ENCODE measurements at places on chromosomes 11 and 22.

GRCh38 chr22:19488884-19489843 lies 9.4 kb downstream of the CDC45 start:
- DNase-seq, result no peak

DNA sequence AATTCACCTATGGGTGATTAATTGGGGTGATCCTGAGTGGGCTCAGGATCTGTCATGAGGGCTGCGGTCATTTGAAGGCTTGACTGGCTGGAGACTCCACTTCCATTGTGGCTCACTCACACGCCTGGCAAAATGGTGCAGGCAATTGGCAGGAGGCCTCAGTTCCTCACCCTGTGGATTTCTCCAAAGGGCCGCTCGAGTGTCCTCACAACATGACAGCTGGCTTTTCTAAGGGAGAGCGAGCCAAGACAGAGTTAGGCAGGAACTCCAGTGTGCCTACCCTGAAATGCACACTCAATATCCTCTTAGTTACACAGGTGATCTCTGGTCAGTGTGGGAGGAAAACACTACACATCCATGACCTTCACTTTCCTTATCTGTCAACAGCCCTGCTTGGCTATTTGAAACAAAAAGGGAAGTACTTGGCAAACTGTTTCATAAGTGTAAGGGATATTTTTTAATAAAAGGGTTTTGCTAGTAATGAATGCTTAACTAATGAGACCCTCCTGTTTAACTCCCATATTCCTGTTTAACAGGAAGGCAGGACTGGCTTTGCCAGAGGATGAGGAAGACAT lies 25.7 kb downstream of the OSBP2 start:
- no peak for DNase-seq

DNA sequence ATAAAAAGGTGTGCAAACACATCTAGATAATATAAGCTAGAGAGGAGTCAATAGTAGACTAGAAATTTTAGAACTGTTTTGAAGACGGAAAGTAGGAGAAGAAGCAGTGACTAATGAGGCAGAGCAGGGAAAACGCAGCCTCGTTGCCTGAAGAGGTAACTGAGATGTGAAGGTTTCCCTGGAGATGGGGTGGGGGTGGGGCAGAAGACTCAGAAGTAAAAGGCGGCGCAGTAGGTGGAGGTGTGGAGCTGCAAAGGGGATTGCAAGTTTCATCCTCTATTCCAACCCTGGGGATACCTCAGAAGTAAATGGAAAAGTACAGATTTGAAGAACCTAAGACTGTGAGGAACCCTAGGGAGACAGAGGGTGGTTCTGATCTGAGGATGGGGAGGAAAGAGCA lies 109.5 kb downstream of the TMPRSS5 start:
- no peak for DNase-seq

DNA sequence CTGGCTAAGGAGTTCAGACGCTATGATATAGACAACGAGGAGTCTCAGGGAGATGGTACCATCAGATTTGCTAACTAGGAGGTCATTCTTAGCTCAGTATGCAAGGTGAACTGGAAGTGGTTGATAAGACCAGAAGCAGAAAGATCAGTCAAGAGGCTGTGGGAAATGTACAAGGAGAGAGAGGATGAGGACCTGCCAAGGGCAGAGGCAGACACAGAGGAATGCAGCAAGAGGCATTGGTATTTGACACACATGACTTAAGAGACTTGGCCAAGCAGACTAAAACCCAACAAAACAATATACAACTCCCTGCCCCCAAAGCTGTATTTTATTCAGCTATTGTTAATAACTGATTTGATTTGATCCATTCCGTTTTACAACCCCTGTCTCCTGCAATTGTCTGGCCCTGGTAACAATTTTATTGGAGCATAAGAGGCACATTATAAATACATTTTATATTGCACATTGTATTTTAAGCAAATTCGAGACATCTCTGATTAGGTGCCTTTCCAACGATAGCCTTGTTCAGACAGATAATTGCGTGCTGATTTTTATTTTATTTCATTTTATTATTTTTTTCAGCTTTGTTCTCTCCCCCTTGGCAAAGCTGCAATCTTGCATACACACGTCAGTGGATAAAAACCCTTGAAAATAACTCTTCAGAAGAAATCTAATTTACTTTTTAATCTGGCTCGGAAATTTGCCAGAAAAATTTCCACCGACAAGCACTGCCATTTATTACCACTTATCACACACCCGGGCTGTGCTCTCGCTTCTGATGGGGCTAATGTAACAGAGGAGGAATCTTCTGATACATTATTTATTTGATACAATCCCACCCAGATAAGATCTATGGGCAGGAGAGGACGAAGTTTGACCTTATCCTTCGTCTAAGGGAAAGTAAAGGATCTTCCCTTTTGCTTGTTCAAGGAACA lies 237.8 kb downstream of the NXPE2 start:
- DNase-seq, result no peak

DNA sequence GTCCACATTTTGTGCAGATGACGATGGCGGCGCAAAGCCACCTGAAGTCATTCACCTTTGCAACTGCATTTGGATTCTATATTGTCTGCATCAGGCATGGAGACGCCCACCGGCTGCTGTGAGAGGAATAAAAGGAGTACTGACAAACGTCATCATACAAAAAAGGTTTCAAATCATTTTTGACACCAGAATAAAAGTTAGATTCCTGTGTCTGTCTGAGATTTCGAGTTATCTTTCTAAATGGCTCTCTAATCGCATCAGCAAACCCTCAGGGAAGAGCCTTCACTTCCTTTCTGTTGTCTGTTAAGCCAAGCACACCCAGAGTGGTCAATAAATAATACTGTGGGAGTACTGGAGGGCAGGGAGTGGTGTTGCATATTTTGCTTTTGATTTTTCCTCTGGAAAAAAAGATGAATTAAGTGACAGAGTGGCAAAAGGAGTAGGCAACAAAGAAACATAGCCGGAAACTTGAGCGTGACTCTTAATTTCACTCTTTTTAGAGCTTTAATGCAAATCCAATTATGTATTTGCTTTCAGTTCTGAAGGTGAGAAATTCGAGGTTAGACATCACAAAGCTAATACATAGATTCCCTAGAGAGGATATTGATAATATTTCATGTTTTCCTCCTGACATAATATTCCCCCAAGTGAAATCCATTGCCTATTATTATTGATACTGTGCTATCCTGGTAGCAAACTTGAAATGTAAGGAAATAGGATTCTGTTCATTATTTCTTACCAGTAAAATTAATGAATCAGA lies 150.8 kb upstream of the MTMR2 start:
- no peak for DNase-seq

- no peak for DNase-seq
Measured at GRCh38 chr11:92859156-92859690, 110.2 kb upstream of the MTNR1B start.

GRCh38 chr11:3906166-3906565 lies 50.7 kb downstream of the STIM1 start:
- DNase-seq, result no peak

DNA sequence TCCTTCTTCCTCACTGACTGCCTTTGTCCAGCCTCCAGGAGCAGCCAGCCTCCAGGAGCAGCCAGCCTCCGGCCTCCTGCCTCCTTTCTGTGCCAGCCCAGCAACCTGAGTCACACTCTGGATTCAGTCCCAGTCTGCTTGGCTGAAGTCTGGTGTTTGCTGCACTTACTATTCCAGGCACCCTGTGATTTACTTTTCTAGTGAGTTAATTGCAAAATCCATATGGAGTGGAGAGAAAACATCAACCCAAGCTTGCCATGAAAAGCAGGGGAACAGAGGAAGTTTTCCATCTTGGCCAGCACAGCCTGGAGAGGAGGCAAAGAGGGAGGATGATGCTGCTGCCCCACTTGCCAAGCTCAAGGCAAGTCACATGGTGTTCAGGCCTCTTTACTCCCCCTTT lies 400.5 kb downstream of the TENM4 start:
- no peak for DNase-seq

GRCh38 chr11:103870821-103871309 lies 165.6 kb upstream of the DDI1 start:
- no peak for DNase-seq

GRCh38 chr11:44380820-44381219 lies 70.9 kb upstream of the ALX4 start:
- DNase-seq, result no peak

DNA sequence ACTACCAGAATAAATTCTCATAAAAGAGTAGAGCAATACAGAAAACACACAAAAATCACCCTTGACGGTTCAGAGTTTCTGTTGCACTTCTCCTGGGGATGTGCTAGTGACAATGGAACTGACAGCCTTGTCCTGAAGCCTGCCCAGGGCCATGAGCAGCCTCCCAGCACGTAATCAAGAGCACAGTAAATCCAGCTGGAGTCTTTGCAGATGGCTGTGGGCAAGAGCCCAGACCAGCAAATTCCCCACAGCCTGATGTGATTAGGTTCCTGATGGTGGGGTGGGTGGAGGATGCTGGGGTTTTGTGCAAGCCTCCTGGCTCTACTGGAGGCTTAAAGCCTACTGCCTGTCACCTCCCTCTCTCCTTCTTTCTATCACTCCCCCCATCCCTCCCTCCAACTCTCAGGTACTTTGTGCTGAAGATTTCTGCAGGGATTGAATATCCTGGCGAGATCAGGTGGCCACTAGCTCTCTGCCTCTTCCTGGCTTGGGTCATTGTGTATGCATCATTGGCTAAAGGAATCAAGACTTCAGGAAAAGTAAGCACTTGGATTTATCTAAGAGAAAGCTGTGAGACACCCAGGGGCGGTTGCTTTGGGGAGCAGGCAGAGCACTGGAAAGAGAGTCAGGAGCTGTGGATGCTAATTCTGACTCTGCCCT lies 18.1 kb downstream of the SLC6A5 start:
- DNase-seq, result no peak

- DNase-seq, result no peak
Measured at GRCh38 chr22:46085828-46086576, 64.3 kb upstream of the PPARA start.

- DNase-seq, result no peak
Measured at GRCh38 chr11:128330203-128330602, 257.2 kb downstream of the ETS1 start.

GRCh38 chr11:8233691-8234424 lies 29.8 kb downstream of the LMO1 start:
- no peak for DNase-seq

- DNase-seq, result no peak
Measured at GRCh38 chr11:126121296-126121695, 58.6 kb upstream of the CDON start.

GRCh38 chr22:45268167-45268957 lies 16.4 kb upstream of the UPK3A start:
- no peak for DNase-seq

DNA sequence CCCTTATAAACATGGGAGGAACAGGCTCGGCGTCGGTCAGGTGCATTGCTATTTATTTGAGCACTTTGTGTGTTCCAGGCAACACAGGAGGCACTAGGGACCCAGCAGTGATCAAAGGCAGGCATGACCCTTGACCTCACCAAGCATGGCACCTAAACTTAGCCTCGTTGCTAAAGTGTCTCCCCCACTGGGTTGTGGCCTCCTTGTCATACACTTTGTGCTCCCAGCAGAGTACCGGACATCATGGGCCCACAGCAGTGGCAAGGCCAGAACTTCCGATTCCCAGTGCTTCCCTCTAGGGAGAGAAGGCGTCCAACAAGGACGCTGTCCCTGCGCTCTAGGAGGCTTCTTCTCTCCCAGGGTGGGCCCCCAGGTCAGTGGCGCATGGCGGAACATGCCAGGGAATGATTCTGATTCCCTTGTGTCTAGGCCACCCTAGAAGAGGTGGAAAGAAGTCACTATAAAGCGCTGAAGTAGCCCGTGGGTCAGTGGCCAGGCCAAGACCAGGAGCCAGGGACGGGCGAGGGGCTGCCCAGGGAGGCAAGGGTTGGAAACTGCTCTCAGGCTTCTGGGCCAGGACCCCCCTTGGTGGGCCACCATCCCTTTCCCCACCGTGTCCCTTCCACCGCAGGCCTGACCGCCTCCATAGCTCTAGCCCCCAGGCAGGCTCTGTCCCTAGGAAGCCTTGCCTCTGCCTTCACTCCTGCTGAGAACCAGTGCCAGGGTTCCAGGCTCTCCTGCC lies 19.7 kb downstream of the TOM1 start:
- DNase-seq, result no peak

GRCh38 chr11:76087749-76088148 lies 118.6 kb downstream of the WNT11 start:
- no peak for DNase-seq

GRCh38 chr11:116467823-116468222 lies 305.0 kb downstream of the BUD13 start:
- no peak for DNase-seq

DNA sequence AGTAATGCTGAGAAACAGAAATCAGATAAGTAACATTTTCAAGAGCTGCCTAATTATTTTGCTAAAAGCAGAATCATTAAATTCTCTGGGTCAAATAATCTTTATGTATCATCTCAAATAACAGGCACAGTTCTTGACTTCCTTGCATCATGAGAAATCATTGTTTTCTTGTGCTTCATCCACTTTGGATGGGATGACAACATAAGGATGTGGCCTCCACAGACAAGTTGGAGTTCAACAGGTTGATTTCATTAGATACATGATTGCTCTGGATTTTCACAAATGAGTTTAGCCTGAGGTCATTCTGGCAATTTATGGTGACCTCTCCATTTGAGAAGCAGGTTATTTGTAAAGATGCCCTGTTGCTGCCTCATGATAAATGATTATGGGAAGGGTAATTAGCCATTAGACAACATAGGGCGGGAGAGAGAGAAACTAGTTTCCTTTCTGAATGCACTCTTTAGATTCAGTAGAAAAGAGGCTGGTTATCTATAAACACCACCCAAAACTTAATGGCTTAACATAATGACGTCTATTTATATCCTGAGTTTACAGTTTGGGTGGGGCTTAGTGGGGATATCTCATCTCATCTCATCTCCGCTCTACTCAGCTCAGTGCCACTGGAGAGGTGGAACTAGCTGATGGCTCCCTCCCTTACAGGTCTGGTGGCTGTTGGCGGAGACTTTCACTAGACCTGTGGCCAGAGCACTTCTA lies 35.0 kb upstream of the ADORA2A start:
- DNase-seq, result no peak

DNA sequence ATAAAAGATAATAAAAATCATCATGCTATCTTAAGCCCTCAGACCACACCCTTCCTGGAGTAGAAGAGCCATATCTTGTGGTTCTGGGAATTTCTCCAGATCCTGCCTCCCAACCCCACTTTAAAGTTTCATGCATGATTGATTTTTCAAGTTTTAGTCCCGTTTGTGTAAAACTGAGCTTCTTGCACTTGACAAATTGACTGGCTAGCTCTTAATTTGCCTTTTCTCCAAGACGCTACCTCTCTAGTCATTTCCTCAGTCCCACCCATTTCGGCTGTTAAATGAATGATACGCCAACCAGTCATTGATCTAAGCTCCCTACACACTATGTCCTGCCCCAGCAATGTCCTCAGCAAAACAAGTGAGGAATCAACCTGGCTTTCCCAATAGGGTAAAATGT lies 71.8 kb upstream of the TEAD1 start:
- DNase-seq, result no peak
